ENCODE measurements at places on chromosomes 3 and 15. TPM values are rescaled to one million over a fixed set of nuclear protein-coding genes. Genes with fewer than 3 reads are reported as not detected.

CCRL2 gene
- total RNA-seq: not detected

DNA sequence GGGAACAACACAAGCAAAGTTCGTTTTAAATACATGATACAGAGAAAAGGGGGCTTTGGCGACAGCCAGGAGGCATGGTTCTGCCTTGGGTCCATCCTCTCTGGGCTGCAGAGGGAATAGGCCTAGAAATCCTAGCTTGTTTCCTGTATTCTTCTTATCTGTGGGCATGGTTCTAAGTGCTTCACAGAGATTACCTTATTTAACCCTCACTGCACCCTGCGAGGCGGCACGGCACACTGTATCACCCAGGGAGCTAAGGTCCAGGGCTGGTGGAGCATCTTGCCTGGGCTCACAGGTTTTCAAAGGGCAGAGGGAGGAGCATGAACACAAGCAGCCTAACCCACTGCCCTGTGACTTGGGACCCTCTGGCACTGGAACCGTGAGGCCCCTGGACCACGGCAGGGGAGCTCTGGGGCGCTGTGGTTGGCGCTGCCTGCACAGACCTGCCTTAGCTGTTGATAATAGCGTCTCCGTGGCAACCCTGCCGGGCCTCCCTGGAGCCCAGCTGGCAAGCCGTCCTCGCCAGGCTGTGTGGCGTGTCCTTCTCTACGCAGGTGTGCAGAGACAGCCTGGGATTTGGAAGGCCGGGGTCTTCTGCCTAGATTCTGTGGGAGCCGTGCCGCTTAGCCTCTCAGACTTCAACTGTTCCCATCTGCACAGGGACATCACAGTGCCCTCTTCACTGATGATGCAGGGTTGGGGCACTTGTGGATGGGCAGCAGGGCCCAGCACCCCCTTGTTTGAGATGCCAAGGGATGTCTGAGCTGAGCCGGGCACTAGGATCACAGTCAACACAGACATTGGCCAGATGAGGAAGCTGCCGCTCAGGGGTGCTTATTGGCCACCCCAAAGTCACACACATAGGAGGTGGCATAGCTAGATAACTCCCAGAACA lies 154.6 kb upstream of the TLE3 start:
- no peak for DNase-seq

TEX55 gene
- total RNA-seq: not detected

ESYT3 gene
- 1.2 TPM for total RNA-seq
